ENCODE measurements at places on chromosomes 2 and 18.

DNA sequence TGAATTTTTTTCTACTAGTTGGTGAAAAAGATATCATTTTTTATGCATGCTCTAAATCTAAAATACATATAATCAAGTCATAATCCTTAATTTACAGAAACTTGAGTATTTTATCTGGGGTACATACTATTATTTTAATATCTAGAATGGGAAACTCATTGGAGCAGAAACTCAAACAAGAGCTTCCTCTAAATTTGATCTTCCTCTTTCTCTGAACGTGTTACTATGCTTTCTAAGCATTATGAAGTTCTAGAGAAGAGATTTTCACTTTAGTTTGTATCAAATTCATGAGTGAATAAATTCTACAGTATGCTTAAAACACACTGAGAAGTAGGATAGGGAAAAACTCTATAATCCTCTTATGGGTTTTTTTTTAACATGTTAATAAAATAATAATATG, 20.6 kb upstream of the SLC38A11 start:
- DNase-seq: no peak

DNA sequence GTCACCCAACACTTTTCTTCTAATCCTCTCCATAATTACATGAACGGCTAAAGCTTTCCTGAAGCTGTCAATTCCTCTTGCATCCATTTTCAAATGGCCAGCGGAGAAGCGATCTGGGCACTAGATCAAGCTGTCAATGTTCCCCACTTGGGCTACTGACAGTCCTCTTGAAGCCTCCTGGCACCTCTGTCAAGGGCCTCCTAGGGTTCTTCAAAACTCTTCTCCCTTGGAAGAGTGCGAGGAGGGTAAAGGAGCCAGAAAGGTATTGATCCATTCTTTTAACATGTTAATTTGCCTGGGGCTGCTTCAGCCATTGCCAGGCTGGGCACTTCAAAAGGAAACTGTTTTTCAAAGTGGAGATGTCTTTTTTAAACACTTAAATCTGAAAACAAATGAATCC, 19.8 kb downstream of the EPHA4 start:
- no peak for DNase-seq

- DNase-seq: no peak
These were observed 10.9 kb downstream of the PTGR3 start for GRCh38 chr18:75198036-75198435.

DNA sequence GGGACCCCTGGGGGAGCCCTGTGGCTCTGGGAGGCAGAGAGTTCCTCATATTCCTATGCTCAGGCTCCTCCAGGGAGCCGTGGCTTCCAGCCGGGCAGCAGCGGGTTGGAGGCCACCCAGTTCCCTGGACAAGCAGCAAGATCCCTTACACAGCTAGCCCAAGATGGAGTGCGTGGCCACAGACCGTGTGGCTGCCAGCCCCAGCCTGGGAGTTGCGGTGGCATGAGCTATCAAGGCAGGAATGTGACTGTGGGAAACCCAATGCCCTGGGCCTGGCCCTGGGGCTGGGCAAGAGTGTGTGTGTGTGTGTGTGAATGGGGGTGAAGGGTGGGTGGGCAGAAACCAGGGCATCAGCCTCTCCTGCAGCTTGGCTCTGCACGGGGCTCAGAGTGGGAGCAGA, 130.5 kb downstream of the DYSF start:
- no peak for DNase-seq

DNA sequence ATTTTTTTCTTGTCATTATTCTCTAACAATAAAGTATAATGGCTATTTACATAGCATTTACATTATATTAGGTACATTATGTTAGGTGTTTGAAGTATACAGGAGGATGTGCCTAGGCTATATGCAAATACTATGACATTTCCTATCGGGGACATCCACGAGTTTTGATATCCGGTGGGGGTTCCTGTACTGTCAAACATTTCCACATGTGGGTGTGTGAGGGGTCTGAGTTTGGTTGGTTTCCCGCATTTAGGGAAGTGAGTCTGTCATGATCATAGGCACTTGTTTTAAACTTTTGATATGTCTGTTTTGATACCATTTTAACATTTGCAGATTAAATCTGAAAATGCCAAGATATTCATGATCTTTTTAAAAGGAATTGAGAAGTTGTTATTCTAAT, 76.0 kb downstream of the CEP192 start:
- no peak for DNase-seq

GRCh38 chr2:64598226-64598625, 55.5 kb downstream of the SERTAD2 start:
- no peak for DNase-seq

- no peak for DNase-seq
These were observed 7.6 kb downstream of the CTIF start for GRCh38 chr18:48546396-48546795.

DNA sequence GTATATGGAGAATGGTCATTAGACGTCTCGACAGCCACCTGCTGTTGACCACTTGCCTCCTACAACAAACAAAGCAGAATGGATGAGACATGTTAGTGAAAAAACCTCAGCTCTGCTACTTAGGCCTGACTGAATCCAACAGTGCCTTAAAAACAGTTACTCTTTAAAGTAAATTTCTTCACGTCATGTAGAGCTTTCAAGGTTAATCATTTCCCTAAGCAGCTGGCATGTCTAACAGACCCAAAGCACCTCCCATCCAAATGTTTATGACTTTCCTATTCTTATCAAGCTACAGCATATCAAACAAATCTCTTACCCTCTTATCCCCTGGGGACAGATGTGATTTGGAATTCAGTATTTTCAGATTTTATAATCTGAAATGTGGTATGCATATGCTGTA, 75.6 kb upstream of the ITGB6 start:
- DNase-seq: no peak

DNA sequence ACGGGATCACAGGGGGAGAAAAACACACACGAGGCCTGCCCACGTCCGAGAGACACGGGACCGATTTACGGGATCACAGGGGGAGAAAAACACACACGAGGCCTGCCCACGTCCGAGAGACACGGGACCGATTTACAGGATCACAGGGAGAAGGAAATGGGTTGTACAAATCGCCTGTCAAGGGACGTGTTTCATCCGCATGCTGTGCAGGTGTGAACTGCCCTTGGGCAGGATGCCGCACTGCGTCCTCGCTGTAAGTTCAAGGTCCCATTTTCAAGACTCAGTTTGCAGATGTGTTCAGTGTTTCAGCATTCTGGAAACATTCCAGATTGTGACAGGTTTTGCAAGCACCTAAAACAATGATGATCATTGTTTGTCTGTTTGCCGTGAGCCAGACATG, 2.3 kb upstream of the KCNG2 start:
- no peak for DNase-seq

DNA sequence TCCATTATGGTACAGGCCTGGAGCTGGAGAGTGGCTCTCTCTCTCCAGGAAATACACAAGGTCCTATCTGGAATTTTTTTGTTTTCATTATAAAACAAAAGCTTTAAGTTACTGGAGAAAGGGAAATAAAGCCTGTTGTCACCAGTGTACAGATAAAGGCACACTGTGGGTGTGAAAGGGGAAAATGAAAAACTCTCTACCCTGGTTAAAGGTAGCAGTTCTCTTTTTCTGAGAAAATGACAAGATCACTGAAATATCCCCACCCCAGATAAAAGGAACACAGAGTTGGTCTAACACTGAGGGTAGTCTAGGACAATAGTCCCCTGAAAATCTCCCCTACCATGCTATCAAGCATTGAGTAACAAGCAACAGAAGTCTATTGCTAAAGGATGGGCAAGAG, 438.7 kb downstream of the MBD2 start:
- no peak for DNase-seq

GRCh38 chr18:35697869-35698268, 116.3 kb downstream of the GALNT1 start:
- no peak for DNase-seq

DNA sequence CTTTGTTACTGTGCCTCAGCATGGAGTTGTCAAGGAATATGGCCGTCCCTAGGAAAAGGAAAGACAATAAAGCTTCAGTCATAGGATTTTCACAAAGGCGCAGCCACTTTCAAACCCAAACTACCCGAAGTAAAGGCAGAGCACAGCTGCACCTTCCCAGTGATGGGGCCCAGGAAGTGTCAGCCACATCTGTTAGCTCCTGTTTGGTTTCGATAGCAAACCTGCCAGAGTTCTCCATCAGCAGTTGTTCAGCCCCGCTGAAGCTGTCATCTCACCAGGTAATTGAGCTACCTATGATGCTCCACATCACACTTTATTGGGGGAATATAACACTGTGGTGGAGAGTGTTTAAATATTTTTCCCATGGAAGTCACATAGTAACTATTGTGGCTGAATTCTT, 80.7 kb downstream of the LRATD1 start:
- no peak for DNase-seq

DNA sequence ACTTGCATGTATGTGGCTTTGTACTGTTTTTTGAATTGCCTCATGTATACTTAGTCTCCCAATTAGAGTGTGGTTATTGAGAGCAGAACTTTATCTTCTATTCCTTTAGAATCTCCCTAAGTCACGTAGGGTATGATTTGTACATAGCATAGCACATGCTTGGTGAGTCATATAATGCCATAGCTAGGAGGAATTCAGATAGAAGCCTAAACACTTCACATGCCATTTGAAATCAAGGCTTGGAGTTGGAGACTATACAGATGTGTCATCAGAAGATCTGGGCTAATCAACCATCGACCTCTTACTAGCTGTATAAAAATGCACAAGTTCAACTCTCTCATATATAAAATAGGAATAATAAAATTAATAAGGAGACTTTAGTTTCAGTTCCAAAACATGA, 222.6 kb upstream of the ST6GAL2 start:
- no peak for DNase-seq

DNA sequence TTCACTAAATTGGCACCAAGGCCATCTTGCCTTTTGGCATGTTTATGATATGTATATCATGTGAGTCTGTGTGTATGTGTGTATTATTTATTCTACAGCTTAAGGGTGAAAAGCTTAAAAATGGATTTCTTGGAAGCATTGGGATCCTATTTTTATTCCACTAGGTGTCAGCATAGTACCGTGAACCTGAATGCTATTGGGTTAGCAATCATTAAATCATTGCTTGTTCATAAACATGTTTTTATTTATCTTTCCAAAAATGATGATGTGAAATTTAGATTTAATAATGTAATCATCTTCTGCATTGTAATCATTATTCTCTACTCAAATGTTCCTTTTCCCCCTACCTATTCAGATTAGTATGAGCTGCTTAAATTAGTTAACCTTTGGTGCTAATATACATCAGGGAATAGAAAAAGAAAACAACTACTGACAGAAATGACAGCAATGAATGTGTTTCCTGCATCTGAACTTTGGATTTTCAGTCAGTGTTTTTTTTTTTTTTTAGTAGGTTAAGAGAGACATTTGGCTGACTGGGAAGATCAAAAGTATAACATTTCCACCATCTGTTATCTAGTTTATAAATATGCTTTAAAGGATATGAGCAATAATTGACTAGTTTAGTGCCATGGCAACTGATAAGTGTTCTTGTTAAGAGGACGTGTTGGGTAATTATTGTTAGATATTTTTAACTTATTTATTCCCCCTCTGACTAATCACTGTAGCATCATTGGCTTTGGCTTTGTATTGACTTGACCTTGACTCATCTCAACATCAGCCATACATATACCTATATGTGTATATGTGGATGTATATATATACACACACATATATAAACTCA, 14.1 kb upstream of the ZSWIM2 start:
- DNase-seq: no peak

GRCh38 chr2:45771261-45771660, 119.8 kb downstream of the PRKCE start:
- DNase-seq: no peak

- DNase-seq: no peak
These were observed 9.4 kb upstream of the PRLH start for GRCh38 chr2:237556773-237557632.

Measured in non-pigmented ciliary epithelial cell (primary cell).